ENCODE measurements at places on chromosomes 7 and 10.

- no peak for DNase-seq
Measured at GRCh38 chr7:98236355-98237185, 15.5 kb downstream of the TECPR1 start.

DNA sequence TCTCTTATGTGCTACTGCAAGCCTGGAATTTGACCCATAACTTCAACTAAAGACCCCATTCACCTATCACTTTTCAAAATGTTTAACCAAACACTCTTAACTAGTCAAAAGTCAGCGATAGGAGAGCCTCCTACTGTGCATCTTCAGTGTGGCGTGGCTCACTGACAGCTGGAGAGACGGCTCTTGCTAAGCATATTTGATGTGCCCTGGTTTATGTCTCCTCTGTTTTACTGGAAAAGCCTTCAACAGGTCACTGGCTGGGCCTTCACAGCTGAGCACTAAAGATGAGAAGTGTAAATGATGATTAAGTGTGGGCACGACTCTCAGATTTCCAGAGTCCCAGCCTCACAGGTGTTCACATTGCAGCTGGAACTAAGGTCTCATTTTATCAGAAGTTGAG is 472.1 kb downstream of the SEMA3D start:
- no peak for DNase-seq

DNA sequence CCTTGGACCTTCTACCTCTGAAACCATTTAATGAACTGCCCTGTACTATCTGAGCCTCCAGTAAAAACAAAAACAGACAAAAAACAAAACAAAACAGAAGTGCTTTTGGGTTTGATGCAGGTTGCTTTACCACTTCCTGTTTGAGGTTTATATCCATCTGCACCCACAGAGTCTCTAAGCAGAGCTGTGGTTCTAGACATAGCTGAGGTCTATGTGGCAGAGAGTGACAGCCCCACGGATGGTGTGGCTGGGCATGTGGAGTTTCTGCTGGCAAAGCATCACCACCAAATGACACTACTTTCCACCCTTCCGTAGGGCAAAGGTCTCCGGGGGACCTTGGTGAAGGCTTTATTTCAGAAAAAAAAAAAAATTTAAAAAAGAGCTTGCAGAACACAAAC is 754.2 kb downstream of the GRID1 start:
- DNase-seq: no peak

- no peak for DNase-seq
Measured at GRCh38 chr10:107159871-107160270, 4.6 kb downstream of the SORCS1 start.

GRCh38 chr10:99976886-99977665 is 32.7 kb downstream of the DNMBP start:
- DNase-seq: peak; percentile 43

DNA sequence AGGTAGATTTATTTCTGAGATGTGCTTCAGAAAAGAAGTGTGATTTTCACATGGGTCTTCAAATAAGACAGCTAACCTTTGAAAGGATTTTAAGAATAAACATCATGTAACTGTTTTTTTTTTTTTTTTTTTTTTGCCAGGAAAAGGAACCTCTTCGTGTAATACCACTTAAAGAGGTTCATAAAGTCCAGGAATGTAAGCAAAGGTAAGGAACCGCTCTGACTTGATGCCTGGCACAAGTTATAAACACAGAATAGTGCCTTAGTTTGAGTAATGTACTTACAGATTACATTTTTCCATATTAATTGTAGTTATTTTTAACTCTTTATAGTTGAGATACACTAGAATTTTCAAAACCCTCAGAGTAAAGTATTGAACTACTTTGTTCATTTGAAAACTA is 30.4 kb upstream of the ARMS2 start:
- no peak for DNase-seq

Measured in small intestine (tissue), 16 donors.